ENCODE measurements at places on chromosomes 1 and 21.

DNA sequence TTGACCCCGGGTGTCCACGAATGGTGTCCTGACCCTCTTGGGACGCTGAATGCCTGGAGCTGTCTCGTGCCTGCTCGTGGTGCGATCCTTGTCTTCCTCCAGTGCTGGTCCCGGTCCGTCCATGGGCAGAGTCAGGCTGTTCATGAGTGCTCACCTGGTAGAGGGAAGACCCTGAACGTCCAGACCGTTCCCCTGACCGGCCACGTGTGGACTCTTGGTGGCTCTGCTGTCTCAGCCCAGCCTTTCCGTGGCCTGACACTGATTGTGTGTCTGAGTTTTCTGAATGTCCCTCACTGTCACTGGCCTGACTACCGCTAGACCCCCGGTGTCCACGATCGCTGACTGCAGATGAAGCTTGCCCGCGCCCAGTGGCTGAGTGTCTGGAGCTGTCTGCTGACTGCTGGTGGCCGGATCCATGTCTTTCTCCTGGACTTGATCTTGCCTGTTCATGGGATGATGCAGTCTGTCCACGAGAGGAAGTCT is 11.7 kb downstream of the FLG start:
- DNase-seq = no peak

GRCh38 chr1:30321246-30321910 is 402.0 kb downstream of the MATN1 start:
- no peak for DNase-seq

DNA sequence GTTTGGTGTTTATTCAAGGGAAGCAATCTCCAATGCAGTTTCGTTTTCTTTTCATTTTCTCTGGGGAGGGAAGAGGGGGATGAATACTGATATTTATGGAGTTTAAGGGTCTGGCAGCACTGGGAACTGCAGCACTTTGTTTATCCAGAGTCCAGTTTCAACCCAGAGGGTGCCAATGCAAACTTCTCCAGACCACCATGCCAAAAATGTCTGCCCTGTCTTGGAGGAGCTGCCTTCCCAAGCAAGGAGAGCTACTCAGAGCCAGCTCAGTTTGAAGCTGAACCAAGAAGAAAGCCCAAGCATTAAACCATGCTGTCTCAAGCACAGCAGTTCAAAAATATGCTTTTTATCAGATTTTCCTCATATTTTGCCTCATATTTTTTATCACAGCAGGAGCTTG is 589.7 kb downstream of the LMO4 start:
- DNase-seq = no peak

DNA sequence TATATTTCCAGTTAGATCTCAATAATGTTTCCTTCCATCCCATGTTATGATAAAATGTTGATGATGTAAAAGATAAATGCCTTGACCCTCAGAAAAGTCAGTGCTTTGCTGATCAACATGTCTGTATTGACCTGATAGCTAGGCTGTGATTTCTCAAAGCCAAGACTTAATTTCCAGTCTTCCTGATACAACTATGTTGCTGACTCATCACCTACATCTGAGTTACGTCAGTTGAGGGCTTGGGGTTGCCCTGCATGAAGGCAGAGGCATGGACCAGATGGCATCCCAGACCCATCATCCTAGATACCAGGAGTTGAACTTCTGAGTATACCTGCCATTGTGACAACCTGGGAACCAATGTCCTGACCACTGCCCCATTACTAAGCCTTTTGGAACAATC is 4.8 kb downstream of the LCE1D start:
- no peak for DNase-seq

- no peak for DNase-seq
Measured at GRCh38 chr1:240711020-240711419, 99.1 kb upstream of the GREM2 start.

DNA sequence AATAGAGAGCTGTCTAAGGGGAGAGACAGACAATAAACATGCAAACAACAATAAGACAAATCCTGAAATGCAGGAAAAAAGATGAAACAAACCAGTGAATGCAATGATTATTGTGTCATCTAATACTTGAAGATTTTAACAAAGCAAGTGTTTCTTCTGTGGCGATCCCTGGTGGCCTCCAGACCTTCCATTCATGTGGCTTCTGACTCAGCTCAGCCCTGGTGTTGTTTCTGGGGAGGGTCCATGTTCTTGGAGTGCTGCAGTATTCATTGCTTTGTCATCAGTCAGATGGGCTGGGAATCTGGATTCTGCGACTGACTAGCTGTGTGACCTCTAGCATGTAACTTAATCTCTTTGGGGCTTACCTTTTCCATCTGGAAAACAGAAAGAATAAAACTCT is 1.5 kb upstream of the C2CD4D start:
- no peak for DNase-seq

DNA sequence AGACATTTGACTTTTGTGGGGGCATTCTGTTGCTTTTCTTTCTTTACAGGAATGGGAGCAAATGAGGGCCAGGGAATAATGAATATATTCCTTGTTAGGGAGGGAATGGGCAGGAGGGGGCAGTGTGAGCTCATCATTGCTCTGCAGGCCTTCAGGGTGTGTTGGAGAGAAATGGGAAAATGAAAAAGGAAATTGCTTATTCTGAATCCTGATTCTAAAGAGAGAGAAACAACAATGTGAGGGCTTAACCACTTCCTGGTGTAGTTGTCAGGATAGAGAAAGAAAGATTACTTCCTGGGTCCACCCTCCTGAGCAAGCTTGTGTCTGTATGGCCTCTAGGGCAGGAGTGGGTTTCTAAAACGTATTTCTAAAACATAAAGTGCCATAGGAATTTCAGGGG is 28.3 kb downstream of the VANGL2 start:
- no peak for DNase-seq

GRCh38 chr1:23118957-23119792 is 49.5 kb downstream of the LUZP1 start:
- no peak for DNase-seq

- no peak for DNase-seq
Measured at GRCh38 chr1:4084896-4085295, 184.8 kb upstream of the C1orf174 start.
